Anterior cingulate cortex (tissue), 58 donors: ENCODE measurements at places on chromosomes 1 and 21.

- no peak for DNase-seq
These were observed 15.5 kb downstream of the ACTN2 start for GRCh38 chr1:236701782-236702181.

DNA sequence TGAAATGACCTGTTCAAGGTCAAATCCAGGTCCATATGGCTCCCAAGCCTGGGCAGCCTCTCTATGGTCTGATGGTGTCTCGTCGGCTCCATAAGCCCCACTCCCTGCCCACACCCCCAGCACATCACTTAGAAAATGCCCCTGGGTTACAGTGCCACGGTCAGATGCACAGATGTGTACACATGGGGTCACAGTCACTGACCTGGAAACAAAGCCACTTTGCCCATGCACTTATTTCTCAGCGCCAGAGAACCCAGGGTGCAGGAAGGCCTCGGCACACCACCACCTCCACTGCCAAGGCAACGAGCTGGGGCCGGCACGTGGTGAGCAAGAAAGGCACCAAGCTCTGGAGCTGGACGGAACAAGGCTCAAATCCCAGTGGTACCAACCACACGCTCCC, 24.7 kb downstream of the IFFO2 start:
- no peak for DNase-seq

DNA sequence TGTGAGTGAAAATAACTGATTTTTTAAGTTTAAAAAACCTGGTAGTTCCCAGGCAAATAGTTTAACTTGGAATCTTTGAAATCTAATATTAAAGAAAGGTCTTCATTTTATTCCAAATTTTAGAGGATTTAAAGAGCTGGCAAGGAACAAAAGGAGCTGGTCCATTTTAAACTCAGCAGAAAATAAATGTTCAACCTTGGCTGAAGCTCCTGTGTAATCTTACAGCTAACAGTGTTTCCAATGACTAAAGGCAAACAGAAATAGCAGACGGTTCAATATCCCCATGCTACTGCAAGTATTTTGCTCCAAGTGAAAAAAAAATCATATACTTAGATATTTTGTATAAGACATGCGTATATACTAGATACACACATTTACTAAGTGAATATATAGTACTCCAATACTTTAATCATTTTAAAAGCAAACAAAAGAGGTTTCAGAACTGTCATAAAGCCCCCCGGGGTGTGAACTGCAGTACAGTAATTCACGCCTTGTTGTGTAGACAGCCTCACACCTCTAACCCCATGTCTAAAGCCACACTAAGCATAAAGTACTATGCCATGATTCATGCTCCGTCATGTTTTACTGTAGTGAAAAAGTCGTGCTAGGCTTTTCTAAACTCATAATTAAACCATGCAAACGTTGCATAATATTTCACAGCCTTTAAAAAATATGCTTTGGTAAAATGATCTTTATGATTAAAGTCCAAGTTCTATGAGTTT, 132.2 kb downstream of the CLIC6 start:
- DNase-seq = no peak

- DNase-seq = no peak
These were observed 20.6 kb upstream of the H6PD start for GRCh38 chr1:9213956-9214355.

DNA sequence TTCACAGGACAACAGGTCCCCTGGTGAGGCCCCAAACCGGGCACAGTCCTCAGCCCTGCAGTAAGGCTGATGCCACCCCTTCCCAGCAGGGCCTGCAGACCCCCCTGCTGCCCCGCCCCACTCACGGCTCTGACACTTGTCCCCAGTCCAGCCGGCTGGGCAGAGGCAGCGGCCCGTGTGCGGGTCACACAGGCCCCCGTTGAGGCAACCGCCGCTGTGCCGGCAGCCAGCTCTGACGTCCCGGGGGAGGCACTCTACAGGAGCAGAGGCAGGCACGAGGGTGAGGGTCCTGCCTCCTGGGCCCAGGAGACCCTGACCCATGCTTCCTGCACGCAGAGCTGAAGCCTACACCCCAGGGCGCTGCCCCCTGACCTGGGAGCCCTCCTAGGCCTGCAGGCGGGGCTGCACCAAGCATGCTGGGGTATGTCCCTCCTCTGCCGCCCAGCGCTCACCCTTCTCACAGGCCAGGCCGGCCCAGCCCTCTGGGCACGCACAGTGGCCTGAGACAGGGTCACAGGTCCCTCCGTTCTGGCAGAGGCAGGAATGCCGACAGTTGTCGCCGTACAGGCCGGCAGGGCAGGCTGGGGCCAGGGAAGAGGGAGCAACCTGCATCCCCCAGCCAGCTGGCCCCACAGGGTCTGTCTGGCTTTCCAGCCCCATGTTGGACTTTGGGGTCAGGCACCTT, 43.9 kb downstream of the ARHGEF16 start:
- no peak for DNase-seq

DNA sequence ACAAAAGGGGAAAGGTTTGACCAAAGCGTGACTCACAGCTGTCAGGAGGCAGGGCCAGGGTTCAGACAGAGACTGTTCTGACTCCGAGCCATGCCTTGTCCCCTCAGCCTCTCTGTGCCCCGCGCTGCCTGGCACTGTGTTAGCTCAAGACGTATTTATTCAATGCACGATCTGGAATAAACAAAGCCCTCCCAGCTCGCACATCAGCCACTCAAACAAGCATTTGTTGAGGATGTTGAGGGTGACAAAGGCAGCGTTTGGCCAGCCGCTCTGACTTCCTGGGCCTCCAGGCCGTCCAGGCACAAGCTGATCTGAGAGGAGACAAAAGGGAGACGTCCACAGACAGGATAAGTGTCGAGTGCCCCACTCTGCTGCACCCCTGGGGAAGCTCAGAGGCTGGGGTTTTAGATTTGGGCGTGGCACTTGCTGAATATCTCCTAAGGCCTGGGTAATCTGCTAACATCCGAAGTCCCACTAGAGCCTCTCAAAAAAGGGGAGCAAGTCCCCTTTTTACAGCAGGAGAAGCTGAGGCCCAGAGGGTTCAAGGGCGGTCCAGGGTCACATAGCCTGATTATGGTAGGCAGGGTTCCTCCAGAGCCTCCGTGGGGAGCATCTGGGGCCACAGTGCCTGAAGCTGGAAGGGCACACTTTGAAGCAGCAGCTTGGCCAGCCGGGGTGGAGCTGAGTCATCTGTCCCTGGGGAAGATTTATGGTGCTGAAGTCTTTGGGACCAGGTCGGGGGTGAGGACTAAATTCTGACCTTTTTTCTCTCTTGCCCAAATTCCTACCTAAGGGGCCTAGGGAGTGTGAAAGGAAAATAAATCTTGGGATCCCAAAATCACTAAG, 95.9 kb downstream of the SPSB1 start:
- DNase-seq = peak; percentile 86

DNA sequence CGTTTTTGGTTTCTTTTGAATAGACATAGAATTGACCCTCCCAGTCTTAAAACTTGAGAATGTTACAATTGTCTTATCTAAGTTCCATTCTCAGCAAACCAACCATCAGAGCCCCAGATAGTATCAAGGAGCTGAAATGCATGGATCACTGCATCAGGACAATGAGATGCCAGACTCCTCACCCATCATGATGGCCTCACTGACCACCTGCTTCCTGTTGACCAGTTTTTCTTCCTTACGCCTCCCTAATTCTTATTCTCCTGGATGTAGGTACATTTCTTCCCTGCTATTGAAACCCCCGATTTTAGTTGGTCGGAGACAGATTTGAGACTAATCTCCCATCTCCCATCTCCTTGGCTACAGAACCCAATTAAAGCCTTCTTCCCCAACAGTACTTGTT, 17.7 kb downstream of the MATN1 start:
- DNase-seq = no peak

DNA sequence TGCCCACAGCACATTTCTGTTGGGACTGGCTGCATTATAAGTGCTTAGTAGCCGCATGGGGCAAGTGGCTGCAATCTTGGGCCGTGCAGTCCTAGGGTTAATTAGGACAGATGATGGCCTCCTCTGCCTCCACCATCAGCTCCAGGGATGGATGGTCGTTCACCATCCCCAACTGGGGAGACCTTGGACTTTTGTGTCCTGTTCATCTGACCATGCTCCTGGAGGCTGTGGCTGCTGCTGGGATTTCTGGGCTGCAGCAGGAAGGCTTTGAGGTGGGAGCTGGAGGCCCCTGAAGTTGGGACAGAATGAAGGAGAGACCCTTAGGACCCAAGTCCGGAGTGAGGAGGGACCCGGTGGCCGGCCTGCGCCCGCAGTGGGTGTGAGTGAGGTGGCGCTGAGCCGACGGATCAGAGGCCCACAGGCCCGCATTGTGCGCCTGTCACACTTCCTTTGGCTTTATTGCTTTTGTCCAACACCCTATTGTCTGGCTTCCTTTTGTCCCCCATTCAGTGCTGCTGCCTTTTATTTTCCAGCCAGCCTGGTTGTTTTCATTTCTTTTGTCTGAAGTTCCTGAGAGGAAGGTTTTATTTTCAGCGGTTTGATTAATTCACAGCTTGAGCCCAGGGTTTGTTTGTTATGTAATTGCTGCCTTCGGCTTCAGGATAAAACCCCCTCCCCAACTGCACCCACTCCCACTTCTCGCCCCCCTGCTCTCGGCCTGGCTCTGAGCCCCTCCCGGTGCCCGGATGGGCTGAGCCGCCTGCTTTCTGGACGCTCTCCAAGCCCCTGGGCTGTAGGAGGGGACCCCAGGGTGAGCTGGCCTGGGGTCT, 35.6 kb downstream of the SOX13 start:
- no peak for DNase-seq

DNA sequence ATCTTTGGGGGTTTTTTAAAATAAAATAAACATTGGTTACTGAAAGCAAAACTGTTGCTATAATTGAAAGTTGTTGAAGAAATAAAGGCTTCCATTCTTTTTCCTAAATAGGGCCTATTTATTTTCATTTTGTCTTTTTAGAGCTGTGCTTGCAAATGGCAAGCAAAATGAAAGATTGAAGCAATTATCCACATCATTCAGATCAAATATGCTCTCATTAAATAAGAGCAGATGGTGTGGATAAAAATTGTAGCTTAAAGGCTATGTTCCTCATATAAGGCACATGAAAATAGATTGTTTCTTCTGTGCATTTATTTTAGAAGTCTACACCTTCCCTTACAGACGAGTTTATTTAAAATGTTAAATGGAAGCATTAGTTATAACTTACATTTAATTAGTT, 1317.7 kb downstream of the MRPL39 start:
- no peak for DNase-seq

- no peak for DNase-seq
These were observed 2.1 kb downstream of the ADAMTS4 start for GRCh38 chr1:161196521-161197451.
